ENCODE measurements at places on chromosomes 2 and 18. TPM values are rescaled to one million over a fixed set of nuclear protein-coding genes. Genes with fewer than 3 reads are reported as not detected.

The UGT1A5 gene
- not detected for total RNA-seq

The CCDC74B gene
- 0.23 TPM for total RNA-seq

The TRPM8 gene
- not detected for total RNA-seq

The PFN4 gene
- total RNA-seq: not detected

The IKZF2 gene
- total RNA-seq: 8.0 TPM
